ENCODE measurements at places on chromosomes 3 and 15.

DNA sequence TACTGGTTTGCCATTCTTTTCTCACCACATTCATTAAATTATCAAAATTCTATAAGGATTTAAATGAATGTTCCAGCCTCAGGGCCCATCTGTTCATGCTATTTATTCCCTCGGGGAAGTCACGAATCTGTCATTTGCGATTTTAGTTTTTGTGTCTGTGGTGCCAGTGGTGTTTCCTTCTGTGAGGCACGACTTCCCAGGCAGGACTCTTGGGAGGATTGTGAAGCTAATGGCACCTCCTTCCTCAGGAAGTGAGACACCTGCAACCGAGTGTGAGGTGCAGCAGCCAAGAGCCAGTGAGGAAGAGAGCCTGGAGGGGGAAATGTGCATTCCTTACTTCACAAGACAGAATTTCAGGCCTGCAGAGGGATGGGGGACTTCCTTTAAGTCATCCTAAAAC is 24.1 kb downstream of the SV2B start:
- DNase-seq = no peak

- no peak for DNase-seq
Measured at GRCh38 chr3:156516284-156516683, 38.6 kb downstream of the SSR3 start.

DNA sequence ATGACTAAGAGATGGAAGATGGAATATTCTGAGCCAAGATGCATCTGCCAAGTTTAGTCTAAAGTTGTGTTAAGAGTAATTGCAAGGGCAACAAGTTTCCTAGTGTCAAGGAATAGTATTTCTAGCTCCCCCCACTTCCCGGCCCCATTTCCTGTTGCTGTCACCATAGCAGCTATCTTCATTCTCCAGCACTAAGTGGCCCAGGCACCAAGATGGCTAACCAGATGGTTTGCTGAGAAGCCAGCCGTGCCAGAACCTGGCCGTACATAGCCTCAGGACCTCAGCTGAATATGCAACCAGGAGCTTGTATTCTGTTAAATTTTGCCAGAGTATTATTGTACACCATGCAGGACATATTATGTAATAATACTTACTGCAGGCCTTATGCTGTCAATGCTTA is 108.8 kb upstream of the UMPS start:
- DNase-seq = no peak

- no peak for DNase-seq
Measured at GRCh38 chr15:40942337-40942854, 10.9 kb upstream of the CHAC1 start.

DNA sequence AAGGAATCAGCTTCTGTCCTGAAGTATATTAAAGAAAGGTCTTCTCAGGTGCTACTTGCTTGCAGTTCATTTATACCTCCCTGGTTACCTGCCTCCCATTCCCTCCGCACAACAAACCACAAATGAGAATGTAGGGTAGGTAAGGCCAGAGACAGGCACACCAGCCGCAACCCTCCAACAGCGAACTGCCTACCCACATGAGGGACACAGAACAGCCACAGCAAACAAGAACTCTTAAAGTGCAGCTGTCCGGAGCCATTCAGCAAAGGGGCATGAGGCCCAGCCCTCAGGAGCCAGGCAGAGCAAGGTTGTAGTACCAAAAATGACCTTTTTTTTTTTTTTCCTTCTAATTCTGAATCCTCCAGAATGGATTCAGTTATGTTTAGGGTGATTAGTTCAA is 52.4 kb downstream of the SPSB4 start:
- no peak for DNase-seq

- DNase-seq = no peak
Measured at GRCh38 chr3:155736381-155736780, 8.5 kb downstream of the PLCH1 start.

DNA sequence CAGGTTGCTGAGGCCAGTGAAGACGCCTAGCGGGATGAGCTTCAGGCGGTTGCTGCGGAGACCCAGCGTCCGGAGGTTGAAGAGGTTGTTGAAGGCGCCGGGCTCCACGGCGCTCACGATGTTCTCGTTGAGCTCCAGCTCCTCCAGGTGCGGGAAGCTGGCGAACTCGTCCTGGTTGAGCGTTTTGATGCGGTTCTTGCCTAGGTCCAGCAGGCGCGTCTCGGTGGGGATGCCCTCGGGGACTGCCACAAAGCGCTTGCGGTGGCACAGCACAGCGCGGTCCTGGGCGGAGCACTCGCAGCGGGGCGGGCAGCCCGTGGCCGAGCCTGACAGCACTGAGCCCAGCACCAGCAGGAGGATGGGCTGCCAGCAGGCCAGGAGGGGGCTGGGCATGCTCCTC is 17.2 kb downstream of the LINGO1 start:
- DNase-seq = no peak

DNA sequence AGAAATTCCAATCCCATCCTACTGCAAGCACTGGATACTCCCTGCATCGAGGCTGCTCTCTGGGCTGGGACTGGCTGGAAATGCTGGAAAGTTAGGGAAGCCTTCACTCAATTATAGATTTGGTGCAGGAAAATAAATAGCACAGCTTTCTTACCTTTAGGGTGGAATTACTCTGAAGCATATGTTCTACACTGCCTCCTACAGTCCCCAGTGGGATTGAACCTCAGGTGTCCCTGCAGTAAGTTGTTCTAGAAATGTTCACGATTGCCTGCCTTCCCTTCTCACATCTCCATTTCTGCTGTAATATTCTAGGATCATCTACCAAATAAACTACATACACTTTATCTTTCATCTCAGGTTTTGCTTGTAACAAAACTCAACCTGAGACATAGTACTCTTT is 536.7 kb upstream of the LMCD1 start:
- no peak for DNase-seq

GRCh38 chr15:88653200-88654064 is 14.6 kb downstream of the ISG20 start:
- no peak for DNase-seq

DNA sequence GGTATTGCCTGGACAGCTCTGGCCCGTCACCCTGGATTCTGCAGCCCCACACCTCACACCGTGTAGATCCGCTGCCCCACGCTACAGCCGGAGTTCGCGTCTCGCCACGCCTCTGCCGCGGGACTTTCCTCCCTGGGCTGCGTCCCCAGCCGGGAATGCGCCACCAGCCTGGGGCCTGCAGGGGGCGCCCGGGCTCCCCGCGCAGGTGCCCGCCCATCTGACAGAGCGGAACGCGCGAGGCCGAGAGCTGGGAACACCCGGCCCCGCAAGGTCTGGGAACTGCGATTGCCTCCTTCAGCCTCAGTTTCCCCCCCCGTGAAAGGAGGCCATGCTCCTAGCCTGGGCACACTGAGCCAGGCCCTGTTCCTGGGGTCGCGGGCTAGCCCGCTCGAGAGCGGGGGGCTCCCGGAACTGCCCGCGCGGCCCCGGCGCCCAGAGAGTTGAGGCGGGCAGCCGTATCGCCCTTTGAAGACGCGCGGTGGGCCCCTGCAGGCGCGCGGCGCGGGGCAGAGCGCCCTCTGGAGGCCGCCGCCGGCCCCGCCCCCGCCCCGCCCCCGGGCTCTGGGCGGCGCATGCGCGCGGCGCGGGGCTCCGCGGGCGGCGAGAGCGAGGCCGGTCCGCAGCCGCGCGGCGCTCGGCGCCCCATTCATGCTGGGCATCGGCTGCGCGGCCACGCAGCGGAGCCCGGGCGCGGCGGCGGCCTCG is at the start of gene PLXNA1:
TSS of gene PLXNA1 (plus strand) at position 645 of the 705 bp plus-strand sequence. CDS start 5,479 bp downstream, outside the sequence.
- DNase-seq = peak; percentile 66

- no peak for DNase-seq
Measured at GRCh38 chr15:39455471-39455991, 125.3 kb upstream of the THBS1 start.

DNA sequence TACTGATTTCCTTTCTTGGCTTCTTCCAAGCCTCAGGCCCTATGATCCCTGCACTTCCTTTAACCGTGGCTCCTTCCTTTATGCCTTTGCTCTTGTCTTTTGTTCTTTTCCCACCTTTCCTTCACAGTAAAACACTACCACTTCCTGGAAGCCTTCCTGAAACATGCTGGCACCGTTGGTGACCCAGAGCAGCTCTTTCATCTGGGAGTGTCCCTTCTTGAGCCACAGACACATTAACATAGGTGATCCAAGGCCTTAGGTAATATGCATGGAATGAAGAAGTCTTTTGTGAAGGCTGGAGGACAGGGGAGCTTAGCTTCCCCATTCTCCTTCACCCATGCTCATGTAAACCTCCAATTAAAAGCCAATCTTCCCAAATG is 39.4 kb downstream of the AMOTL2 start:
- DNase-seq = no peak

DNA sequence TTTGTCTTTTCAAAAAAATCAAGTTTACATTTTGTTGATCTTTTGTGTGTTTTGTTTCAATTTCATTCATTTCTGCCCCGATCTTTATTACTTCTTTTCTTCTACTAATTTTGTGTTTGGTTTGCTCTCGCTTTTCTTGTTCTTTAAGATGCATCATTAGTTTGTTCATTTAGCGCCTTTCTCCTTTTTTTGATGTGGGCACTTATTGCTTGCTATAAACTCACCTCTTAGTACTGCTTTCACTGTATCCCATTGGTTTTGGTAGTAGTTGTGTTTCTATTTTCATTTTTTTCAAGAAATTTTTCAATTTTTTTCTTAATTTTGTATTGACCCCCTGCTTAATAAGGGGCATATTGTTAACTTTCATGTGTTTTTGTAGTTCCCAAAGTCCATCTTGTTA is 34.4 kb downstream of the PRKCI start:
- no peak for DNase-seq

DNA sequence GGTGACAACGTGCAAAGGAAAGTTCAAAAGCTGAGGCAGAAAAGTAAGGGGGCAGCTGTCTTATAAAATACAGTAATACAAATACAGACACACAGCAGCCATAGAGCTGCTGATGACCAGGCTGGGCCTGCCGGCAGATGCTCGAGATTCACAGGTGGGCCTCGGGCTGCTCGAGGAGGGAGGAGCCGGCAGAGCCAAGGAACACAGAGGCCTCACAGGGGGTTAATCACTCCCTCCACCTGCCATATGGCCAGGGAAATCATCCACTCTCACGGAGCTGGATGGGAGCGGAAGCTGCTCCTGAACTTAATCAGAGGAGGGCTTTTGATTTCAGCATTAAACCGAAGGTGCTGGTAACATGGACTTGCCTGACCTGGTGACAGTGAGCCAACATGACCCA is 29.6 kb upstream of the MGLL start:
- DNase-seq = no peak

DNA sequence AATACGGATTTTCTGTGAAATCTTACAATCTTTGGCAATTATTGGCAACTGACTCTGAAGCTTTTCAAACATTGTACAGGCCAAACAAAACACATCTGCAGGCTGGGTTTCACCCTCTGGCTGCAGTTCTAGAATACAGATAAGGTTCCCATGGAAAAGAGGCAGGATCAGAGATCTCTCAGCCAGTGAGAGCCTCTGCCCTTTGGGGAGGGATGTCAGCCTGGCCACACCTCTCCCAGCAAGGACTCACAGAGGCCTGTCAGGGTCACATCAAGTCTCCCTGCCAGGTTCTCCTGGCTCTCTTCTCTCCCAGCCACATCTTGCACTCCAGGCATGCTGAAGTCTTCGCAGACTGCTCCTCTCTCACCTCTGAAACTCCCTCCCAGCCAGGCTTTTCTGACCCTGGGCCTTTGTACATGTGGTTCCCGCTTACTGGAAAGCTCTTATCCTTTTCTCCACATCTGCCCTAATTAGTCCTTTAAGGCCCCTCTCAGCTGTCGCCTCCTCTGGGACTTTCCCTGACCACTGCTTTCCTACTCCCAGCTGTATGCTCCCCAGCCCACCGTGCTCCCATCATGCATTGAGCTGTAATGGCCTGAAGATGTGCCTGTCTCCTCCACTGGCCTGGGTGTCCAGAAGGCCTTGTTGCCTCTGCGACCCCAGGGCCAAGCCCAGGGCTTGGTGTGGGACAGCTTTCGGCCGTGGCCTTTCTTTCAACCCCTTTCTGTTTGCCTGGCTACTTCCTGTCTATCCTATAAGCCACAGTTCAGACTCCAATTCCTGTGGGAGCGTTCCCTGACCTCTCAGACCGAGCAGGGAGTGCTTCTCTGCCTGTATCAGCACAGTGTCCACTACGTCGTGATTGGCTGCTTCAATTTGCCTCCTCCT is 4.3 kb downstream of the RBP1 start:
- DNase-seq = no peak

DNA sequence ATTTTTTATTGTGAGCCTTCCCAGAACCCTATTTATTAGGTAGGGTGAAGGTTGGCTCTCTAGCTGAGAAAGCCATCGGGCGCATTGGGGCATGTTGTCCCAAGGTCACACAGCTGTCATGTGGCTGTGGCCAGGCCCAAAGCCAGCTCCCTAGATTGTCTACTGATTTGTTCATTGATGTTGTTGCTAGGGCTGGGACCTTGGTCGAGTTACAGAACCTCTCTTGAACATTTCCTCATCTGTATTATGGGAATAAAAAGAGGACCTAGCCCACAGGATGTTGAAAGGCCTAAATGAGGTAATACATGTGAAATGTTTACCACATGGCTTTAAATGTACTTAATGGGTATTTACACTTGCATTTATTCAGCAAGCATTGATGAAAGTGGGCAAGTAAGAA is 252.5 kb downstream of the SUCLG2 start:
- no peak for DNase-seq

DNA sequence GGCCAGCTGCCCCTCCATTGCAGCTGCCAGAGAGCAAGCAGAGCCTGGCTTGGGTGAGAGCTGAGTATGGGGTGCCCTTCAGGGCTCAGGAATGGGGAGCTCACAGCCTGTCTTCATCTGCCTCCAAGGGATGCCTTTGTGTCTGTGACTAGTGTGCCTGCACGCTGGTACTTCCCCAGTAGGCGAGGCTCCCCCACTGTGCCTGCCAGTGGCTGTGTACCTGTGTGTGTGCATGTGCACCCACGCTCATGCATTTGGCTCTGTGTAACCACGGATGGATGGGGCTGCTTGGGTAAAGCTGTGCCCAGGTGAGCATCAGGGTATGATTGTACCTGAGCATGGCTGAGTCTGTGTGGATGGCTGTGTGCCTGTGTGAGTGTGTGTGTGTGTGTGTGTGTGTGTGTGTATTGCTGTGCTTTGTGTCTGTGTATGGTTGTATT is 2.3 kb upstream of the GRM2 start:
- no peak for DNase-seq

DNA sequence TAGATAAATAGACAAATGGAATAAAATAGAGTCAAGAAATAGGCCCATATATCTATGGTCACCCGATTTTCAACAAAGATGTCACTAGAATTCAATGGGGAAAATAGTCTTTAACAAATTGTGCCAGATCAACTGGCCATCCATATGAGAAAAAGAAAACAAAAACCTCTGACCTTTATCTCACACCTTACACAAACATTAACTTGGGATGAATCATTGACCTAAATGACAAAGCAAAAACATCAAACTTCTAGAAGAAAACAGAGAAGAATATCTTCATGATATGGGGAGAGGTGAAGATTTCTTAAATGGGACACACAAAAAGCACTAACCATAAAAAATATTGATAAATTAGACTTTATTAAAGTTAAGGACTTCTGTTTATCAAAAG is 31.9 kb downstream of the ITGA11 start:
- DNase-seq = no peak

Data from stimulated activated CD8-positive, alpha-beta memory T cell treated with anti-CD3 and anti-CD28 coated beads, Interleukin-7, amount 100 ng/mL, for 1 hour (primary cell).